Daoy (cell line): ENCODE measurements at places on chromosomes 5 and 9. TPM values are rescaled to one million over a fixed set of nuclear protein-coding genes. Genes with fewer than 3 reads are reported as not detected.

Gene SPINK4
- total RNA-seq, result not detected in 2 replicates

Gene RAI14
- 54.9 and 60.0 TPM in 2 replicates for total RNA-seq

Gene TGFBI
- total RNA-seq, result 1,514 and 1,682 TPM in 2 replicates

Gene LCP2
- not detected in 2 replicates for total RNA-seq

Gene ATP6V0E1
- 166 and 186 TPM in 2 replicates for total RNA-seq

Gene NUTM2G
- total RNA-seq, result under 0.01 TPM in 1 of 2 replicates, not detected in the other

Gene MZB1
- not detected in 2 replicates for total RNA-seq

Gene CRB2
- 0.11 TPM in 1 of 2 replicates, not detected in the other for total RNA-seq

Gene TMEM252
- not detected in 2 replicates for total RNA-seq
